ENCODE measurements at places on chromosomes 6 and 20.

DNA sequence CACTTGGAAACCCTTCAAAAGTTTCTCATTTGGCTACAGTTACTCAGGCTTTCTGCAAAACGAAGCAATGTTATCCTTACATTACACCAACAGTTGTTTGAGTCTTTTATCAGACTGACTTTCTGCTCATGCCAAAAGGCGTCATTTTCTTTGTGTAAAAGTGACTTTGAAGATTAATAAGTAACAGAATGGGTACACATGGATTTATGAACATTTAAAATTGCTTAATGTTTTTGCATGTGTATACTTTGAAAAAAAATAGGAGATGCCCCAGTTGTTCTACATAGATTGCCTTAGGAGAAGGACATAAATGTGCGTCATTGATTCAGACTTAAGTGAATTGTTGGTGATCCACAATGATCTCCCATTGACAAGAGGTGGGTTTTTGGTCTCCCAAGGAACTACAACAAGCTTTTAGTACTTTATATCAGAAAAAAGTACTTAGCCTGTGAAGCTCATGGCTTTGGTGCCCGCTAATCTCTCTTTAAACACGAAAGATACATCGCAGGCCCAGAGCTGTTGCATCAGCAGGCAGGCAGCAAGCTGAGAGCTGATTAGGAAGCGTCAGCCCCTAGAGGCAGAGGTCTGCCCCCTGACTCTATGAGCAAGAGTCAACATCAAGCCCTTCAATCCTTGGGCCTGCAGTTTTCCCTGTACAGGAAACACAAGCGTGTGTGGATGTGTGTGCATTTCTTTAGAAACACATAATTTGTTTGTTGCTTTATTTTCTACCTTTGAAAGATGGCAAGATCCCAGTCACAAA is 45.9 kb downstream of the SLC22A3 start:
- DNase-seq, result no peak

DNA sequence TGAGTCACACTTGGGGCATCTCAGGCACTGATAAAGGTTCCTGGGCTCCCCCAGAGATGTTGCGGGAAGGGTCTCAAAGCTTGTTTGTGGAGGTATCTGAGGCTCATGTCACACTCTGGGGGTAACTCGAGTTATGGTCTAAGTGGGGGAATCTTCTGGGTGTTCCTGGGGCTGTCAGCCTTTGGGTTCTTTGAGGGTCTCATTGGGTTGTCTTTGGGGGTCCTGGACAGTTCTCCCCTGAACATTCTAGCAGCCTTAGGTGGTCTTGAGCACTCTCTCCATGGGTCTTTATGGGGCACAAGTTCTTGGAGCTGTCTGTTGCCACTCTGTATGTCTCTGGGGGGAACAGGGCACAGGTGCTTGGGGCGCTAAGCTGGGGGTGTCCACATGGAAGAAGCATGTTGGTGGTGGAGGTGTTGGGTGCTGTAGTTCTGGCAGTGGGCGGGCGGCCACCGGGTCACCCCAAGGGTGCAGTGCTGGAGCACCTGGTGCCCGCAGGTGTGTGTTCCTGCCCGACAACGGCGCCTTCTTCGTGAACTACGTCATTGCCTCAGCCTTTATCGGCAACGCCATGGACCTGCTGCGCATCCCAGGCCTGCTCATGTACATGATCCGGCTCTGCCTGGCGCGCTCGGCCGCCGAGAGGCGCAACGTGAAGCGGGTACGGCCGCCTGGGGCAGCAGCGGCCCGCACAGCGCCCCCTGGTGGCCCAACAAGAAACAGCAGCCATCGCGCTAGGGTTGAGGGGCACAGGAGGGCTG is 7.1 kb upstream of the CAPN11 start:
- DNase-seq, result no peak

DNA sequence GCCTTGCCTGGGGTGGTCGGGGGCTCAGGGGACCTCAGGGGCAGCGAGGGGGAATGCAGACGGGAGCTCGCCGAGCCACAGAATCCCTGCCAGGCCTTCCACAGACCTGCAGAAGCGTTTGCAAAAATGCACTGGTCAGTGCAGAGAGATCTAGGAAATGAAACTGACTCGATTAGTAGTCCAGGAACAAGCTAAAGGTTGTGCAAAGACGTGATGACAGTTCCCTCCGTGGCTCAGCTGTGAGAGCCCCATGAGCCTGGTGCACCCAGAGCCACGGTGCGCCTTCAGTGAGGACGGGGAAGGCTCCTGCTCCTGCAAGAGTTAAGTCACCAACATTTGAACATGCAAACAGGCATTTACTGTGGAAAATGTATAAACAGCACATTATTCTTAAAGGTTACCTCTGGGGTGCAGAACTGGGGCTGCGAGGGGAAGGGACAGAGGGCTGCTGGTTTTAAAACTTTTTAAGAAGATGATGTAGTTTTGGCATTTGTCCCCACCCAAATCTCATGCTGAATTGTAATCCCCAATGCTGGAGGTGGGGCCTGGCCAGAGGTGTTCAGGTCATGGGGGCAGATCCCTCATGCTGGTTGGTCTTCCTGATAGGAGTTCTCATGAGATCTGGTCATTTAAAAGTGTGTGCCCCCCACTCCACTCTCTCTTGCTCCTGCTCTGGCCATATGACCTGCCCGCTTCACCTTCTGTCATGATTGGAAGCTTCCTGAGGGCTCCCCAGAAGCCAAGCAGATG is 147.3 kb downstream of the DLL1 start:
- no peak for DNase-seq

- no peak for DNase-seq
Observed at GRCh38 chr6:42774201-42774600, 7.7 kb upstream of the BICRAL start.

GRCh38 chr6:47241742-47242482 is 67.8 kb downstream of the TNFRSF21 start:
- DNase-seq, result no peak

DNA sequence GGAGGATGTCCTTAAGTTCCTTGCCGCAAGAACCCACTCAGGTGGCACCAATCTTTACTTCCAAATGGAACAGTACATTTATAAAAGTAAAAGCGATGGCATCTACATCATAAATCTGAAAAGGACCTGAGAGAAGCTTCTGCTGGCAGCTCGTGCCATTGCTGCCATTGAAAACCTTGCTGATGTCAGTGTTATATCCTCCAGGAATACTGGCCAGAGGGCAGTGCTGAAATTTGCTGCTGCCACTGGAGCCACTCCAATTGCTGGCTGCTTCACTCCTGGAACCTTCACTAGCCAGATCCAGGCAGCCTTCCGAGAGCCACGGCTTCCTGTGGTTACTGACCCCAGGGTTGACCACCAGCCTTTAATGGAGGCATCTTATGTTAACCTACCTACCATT is 191.7 kb downstream of the TRIM27 start:
- no peak for DNase-seq
